Stimulated activated CD8-positive, alpha-beta memory T cell treated with anti-CD3 and anti-CD28 coated beads, Interleukin-12 subunit alpha, Interleukin-12 subunit beta, amount 100 ng/mL, for 1 hour (primary cell): ENCODE measurements at places on chromosomes 1 and 21.

GRCh38 chr1:230877146-230877923 lies 9.0 kb upstream of the C1orf198 start:
- DNase-seq = no peak

GRCh38 chr1:43072314-43072713 lies 99.8 kb downstream of the EBNA1BP2 start:
- no peak for DNase-seq

- peak; percentile 26 for DNase-seq
Observed at GRCh38 chr21:37435120-37435519, 68.5 kb downstream of the DYRK1A start.

- no peak for DNase-seq
Observed at GRCh38 chr1:58854576-58854975, 70.7 kb upstream of the JUN start.

DNA sequence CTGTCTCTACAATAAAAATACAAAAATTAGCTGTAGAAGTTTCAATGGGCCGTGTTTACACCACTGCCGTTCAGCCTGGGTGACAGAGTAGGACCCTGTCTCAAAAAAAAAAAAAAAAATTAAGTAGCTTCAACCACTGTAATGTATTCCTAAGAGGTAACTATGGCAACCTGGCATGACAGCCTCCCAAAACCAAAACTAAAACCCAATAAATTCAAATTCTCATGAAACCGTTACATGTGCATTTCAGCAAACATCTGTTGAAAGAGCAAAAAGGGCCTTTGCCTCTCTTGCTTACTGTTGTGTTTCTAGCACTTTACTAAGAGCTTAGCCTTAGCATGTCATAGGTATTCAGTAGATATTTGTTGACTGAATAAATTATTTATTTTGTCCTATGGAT lies 33.5 kb downstream of the ODR4 start:
- DNase-seq = no peak

- DNase-seq = peak; percentile 29
Observed at GRCh38 chr1:205430696-205431305, 8.9 kb upstream of the LEMD1 start.

- no peak for DNase-seq
Observed at GRCh38 chr1:96804648-96805047, 83.1 kb downstream of the PTBP2 start.

DNA sequence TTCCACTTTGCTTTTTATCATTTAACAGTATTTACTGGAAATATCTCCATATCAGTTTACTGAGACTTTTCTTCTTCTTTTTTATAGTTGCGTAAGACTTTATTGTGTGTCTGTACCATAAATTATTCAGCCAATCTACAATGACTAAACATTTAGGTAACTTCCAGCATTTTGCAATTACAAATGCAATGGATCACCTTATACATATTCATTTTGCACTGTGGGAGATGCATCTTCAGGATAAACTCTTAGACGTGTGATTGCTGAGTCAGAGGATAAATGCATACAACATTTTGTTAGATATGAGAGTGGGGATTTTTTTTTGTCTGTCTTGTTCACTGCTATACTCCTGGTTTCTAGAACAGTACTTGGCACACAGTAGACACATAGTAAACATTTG lies 95.7 kb upstream of the GCLM start:
- DNase-seq = no peak

GRCh38 chr1:101235696-101236515 lies 913 bp upstream of the S1PR1 start:
- DNase-seq = peak; percentile 45

DNA sequence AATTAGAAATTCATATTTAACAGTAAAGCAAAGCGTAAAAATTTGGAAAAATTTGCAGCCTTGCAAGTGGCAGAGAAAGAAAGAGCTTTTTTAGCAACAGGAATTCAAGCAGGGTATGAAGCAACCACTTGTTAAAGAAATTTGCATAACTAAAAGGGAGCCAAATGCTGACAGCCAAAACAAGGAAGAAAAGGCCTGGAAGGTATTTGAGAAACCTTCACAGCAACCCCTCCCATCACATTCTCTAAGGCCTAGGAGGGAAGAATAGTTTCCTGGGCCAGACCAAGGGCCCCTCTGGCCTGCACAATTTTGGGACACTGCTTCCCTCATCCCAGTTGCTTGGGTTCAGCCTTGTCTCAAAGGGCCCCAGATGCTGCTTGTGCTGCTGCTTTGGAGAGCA lies 672.4 kb upstream of the TMPRSS15 start:
- no peak for DNase-seq

GRCh38 chr1:15683345-15684039 lies 628 bp upstream of the PLEKHM2 start:
- no peak for DNase-seq

- no peak for DNase-seq
Observed at GRCh38 chr21:44751186-44751798, 39.9 kb upstream of the TSPEAR start.

DNA sequence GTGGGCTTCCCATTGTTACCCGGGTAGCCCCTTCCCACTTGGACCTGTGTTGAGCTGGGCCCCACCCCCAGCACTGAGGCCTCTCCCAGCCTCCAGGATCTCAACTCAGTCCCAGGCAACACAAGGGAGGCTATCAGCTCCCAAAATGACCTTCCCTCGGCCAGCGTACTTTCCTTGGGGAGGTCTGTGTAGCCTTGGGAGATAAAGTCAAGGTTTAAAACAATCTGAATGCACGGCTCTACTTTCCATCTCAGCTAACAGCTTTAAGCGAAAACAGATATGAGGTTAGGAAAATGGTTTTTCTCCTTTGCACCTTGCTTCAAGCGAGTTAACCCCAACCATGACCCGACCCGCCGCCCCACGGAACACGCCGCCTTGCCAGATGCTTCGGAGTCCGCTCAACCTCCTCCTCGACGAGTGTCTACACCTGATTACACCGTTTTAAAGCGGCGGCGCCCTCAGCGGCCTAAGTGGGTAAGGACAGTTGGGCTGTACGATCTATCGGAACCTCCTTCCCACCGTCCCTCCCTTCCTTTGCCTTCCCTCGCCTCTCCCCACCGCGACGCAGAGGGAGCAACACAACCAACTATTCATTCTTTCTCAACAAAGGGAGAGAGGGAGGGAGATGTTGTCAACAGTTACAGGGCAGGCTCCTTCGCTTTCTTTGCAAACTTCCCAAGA lies 1.1 kb downstream of the BCAR3 start:
- DNase-seq = peak; percentile 23

DNA sequence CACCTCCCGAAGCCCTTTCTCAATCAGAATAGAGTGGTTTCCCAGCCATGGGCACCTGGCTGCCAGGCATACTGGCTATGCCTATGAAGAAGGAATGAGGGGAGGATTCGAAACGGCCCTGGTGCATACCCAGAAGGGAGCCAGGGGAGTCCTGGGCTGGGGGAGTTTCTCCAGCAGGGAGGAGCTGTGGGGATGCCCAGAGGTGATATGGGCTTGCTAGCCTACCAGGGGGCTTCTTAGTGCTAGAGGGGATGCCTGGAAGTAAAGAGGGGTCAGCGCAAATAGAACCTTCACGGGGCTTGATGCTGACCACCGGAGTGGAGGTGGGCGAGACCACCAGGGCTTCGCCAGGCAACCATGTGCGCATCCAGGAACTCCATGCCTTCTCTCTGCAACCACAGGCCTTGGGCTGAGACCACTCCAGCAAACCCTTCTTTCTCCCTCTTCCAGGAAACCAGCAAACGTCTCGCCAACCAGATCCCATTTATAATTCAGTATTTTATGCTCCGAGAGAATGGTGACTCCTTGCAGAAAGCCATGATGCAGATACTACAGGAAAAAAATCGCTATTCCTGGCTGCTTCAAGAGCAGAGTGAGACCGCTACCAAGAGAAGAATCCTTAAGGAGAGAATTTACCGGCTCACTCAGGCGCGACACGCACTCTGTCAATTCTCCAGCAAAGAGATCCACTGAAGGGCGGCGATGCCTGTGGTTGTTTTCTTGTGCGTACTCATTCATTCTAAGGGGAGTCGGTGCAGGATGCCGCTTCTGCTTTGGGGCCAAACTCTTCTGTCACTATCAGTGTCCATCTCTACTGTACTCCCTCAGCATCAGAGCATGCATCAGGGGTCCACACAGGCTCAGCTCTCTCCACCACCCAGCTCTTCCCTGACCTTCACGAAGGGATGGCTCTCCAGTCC lies 18.2 kb upstream of the MX1 start:
- DNase-seq = no peak

GRCh38 chr1:27724961-27725373 lies 794 bp upstream of the FAM76A start:
- no peak for DNase-seq

GRCh38 chr1:66258404-66259105 lies 275.4 kb upstream of the SGIP1 start:
- DNase-seq = no peak

DNA sequence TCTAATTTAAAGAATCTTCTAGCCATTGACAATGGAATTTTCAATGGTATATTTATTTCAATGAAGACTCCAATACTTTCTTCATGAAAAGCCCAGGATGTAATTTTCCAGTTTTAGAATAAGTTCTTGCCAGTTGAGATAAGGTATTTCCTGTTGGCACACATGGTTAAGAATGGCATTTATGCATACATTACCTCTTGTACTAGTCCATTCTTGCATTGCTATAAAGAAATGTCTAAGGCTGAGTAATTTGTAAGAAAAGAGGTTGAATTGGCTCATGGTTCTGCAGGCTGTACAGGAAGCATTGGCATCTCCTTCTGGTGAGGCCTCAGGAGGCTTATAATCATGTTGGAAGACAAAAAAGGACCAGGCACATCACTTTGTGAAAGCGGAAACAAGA lies 1179.6 kb downstream of the AMY1C start:
- DNase-seq = no peak

GRCh38 chr1:190597294-190597693 lies 119.6 kb upstream of the BRINP3 start:
- DNase-seq = no peak

DNA sequence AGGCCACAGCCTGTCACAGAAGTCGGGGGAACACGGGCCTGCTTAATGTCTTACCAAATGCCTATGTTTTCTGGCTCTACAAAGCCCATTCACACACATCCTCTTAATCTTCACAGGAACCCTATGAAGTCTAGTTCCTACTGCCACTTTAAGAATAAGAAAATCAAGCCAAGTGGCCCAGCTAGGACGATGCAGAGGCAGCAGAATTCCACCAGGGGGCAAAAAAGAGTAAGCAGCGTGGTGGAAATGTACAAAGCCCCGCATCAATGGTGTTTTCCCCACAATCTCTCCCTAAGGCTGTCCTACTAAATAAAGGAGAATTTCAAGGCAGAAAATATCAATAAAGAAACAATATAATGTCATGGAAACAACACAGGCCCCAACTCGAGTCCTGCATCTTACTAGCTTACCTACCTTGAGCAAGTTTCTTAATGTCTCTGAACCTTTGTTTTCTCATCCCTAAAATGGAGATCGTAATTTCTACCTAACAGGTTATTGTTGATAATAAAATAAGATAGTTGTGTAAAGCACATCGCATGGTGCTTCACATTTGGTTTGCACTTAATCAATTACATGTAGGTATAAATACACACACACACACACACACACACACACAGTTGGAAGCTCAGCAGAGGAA lies 21.4 kb downstream of the SEC16B start:
- DNase-seq = no peak

- DNase-seq = no peak
Observed at GRCh38 chr1:23923592-23924499, 10.7 kb upstream of the CNR2 start.

- no peak for DNase-seq
Observed at GRCh38 chr1:94562519-94563260, 21.1 kb upstream of the F3 start.

- DNase-seq = no peak
Observed at GRCh38 chr1:12654004-12654567, 10.2 kb downstream of the AADACL4 start.

- no peak for DNase-seq
Observed at GRCh38 chr1:86472152-86472551, 3.4 kb downstream of the CLCA1 start.

DNA sequence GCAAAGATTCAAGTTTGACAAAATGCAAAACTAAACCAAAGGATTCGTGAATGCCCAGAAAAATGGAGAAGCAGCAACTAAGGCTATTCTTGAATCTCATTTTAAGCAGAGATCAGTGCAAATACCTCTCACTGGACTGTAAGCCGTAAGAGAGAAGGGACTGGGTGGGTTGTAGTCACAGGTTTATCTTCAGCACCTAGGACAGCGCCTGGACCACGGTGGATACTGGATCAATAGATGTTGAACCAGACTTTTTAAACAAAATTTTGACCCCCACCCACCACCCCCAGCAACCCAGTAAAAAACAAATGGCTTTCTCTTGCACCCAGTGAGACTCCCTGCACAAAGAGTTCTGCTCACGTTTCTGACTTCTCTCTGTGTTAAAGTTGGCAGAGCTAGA lies 347.1 kb downstream of the AJAP1 start:
- no peak for DNase-seq

DNA sequence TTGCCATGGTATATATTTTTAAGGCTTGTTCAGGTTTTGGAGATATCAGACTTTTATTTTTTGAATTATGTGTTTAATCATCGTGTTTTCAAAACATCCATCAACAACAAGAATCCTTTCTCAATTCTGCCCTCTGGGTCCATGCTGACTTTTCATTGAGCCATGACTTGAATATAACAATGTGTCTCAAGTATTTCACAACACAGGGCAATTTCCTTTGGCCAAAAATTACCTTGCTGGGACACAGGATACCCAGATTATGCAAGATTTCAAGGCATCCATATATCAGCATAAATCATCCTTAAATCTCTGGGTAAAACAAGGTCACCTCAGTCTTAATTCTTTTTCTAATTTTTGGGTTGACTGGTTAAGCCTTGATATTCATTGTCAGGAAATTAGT lies 411.2 kb upstream of the USP24 start:
- no peak for DNase-seq

DNA sequence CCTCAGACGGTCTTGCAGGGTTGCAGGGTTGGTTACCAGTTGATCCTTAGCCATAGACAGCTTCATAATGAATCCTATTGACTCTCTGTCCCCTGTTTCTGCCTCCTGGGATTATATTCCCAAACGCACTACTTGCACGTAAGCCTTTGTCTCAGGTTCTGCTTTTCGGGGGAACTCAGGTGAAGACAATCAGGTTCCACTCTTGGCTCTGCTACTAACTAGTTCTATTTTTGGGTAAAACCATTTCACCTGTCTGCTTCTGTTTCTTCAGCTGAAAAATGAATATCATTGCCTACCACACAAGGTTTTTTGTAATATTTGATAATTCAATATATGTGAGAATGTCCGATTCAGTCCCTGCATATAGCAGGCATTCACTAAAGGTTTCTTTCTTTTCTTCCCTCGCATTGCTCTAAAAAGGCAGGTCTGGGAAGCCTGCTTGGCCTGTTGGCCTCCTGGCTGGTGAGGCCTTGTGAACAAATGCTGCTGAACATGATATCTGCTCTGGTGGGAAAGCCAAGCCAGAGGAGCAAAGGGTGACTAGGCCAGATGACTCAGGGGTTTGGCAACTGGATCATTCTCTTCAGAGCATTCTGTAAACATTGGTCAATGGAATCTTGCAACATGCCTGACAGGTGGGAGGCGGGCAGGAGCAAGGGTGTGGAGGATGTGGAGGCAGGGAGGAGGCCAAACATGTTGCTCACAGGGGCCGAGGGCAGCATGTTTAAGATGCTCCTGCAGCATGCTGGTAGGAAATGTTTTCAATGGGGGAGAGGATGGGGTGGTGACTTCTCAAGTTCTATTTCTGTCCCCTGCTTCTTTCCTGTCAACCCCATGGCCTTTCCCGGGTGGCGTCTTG lies 23.8 kb downstream of the IER5 start:
- DNase-seq = no peak
